ENCODE measurements at places on chromosomes 5 and 9.

DNA sequence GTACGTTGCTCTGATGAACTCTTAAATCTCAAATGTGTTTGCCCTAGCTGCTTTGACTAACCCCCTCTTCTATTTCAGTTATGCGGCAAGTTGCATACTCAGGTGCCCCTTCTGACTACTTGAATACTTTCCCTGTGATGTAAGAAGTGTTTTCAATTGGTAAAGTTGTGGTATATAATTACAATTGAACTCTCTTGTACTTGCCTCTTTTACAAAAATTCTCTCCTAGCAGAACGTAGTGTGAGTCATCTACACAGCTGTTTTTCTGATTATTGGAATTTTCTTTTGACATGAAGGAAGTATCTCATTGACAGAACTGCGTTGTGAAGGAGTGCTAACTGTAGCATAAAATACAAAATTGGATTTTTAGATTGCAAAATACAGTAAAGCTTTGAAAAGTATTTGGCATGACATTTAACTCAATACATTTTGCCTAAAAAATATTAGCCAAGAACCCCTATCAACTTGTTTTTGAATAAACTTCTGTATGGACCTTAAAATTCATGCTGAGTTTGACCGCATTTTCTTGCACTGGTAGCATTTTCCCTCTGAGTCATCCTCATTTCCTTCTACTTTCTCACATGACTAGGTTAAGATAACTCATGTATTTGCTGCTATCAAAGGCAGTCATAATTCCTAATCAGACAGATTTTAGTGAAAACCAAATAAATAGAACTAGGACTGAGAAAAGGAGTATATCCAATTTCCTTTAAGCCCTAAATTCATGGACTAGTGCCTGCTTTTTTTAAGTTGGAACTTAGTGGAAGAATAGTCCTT, 6.3 kb downstream of the CRHBP start:
- DNase-seq = peak; percentile 19

GRCh38 chr5:13187186-13187585, 757.3 kb downstream of the DNAH5 start:
- DNase-seq = no peak

GRCh38 chr5:37975531-37975930, 135.7 kb upstream of the GDNF start:
- DNase-seq = peak; percentile 54

DNA sequence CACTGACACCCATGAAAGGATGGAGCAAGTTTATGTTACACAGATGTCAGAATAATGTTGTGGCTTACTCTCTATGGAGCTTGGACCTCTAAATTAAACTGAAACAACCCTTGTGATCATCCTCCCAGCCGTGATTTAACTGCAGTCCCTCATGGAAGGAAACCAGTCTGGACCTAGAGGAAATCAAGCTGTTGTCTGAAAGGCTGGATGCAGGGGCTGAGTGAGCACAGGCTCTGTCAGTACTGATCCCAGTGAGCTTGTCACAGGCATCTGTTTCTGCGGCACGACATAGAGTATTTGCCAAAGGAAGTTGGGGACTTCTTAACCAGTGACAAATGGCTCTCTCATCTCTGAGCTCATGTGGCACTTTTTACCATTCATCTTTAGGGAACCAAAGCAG, 282.9 kb upstream of the MAP3K1 start:
- no peak for DNase-seq

DNA sequence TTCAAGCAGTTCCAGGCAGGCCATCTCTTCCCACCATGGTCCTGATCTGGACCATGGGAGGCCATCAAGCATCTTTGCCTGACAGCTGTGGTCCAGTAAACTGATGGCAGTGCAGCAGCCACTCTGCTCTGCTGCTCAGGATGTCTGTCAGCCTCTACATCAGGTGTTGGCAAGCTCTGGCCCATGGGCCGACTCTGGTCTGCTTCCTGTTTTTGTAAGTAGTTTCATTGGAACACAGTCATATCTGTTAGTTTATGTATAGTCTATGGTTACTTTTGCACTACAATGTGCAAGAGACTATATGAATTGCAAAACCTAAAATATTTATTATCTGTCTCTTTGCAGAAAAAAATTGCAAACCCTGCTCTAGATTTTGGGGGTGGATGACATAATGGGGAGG, 225.0 kb downstream of the KCTD16 start:
- no peak for DNase-seq

DNA sequence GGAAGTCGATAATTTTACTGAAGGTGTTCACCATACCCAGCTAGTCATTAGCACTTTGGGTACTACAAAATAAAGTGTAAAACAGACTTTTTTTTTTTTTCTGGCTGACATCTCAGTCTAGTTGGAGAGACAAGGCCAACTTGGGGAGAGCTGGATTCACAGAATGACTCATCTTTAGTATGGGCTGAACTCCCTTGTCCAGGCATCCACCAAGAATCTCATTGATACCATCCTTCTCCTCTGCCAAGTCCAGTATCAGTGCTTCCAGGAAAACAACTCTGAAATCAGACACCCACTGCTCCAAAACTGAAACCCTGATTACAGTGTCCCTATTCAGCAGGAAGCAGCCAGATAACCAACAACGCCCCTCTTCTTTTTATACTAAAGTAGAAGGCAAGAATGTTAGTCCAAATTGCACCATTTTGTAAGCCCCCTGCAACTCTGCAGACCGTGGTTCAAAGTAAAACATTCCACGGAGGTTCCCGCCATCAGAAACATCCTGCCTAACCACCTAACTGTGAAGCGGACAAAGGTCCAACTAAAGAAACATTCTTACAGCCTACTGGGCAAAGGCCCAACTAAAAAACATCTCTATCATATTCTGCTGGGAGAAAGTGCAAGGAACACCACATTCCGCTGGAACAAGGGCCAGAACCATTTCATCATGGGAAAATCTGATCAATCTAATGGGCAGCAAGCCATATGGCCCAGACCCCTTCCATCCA, 728.2 kb downstream of the BRINP1 start:
- no peak for DNase-seq

GRCh38 chr5:151115272-151115905, 34.6 kb upstream of the TNIP1 start:
- DNase-seq = peak; percentile 86

- DNase-seq = no peak
Measured at GRCh38 chr5:16291474-16291873, 111.9 kb upstream of the MARCHF11 start.

- no peak for DNase-seq
Measured at GRCh38 chr5:66346869-66347268, 202.8 kb downstream of the SREK1 start.

DNA sequence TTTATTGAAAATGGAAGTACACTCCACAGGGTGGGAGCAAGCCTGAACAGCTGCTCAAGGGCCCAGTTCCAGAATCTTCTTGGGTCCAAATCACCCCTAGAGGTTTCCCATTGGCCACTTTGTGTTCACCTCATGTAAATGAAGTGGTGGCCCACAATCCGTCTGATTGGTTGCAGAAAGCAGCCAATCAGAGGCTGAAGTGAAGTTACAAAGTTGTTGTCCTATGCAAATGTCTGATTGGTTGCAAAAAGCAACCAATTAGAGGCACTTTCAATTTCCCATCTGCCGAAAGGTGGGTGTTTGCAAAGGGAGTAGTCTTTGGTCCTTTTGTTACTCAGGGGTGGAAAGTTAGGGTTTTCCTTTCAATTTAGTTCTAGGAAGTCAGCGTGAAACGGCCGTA, 8.8 kb downstream of the TMEM171 start:
- no peak for DNase-seq

DNA sequence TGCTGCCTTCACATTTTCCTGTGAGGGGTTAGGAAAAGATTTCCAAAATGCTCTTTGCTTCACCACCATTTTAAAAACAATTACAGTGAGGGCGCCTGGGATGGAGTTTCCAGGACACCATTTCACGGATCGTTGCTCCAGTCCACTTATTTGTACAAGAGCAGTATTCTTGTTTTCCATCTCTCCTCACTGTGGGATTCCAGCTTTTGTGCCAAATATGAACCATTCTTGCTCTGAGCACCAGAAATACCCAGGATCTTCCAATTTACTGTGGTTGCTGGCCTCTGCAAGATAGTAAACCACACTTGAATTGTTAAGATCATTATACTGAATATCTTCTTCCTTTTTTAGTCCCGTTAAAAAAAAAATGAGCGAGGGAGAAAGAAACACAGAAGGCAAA, 899.5 kb downstream of the TLE1 start:
- no peak for DNase-seq

- DNase-seq = peak; percentile 26
Measured at GRCh38 chr9:21964925-21965385, 29.2 kb downstream of the CDKN2A start.

DNA sequence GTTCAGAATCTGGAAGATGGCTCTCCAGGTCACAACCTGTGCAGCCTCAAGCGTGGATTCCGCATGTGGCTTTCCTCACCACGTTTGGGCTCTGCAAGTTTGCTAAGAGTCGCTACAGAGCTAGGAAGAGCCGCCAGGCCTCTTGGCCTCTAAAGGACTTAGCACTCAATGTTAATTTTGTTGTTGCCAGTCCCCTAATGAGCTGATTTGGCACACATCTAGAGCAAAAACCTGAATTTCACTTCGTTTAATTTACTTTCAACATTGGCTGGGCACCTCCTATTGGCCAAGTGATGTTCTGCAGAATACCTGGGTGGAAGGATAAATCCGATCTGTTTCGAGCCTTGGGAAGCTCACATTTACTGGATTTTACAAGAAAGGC, 65.8 kb upstream of the UNC5A start:
- no peak for DNase-seq

DNA sequence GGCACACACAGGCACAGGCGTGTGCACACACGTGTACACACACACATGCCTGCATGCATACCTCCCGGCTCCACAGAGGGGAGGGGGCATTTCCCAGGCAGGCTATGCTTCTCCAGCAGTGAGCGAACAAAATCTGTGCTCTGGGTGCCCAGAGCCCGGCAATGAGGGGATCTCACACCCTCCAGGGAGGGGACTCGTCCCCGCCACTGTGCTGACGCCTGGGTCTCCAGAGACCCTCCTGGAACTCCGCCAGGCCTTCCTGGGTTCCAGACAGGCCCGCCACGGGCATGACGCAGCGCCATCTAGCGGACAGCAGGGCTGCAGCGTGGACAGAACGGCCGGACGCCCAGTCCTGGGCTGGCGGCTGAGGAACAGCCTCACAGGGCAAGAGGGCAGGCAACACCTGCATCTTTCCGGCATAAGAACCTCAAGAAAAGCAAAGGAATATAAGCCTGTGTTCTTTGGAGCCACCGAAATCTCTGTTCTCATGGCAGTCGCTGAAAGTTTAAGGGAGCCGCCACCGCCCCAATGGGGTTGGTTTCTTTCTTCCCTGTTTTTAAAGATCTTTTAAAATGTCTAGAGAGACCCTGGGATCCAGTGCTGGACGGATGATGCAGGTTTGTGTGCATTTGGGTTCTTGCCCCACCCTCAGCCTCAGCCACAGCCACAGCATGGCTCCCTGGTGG, 135.6 kb upstream of the PPP1R26 start:
- peak; percentile 63 for DNase-seq

DNA sequence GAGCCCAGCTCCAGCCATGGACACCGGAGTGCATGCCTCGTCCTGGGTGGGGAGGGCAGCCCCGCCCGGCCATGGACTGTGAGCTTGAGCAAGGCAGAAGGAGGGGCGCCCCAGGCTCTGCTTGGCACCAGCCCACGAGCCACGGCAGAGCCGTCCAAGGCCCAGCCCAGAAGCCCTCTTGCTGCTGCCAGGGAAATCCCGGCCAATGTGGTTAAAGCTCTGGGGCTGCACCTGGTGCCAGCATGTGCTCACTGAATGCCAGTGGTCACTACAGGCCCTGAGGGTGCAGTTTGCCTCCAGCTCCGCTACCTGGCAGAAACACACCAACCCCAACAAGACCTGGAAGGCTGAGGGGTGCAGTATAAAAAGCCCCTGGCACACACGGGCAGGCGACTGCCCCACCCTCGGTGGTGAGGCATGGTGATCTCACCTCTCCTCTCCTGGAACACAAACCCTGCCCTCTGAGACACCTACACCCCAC, 11.8 kb downstream of the BRD3 start:
- peak; percentile 90 for DNase-seq

- peak; percentile 64 for DNase-seq
Measured at GRCh38 chr5:77852514-77853352, 76.6 kb upstream of the TBCA start.

DNA sequence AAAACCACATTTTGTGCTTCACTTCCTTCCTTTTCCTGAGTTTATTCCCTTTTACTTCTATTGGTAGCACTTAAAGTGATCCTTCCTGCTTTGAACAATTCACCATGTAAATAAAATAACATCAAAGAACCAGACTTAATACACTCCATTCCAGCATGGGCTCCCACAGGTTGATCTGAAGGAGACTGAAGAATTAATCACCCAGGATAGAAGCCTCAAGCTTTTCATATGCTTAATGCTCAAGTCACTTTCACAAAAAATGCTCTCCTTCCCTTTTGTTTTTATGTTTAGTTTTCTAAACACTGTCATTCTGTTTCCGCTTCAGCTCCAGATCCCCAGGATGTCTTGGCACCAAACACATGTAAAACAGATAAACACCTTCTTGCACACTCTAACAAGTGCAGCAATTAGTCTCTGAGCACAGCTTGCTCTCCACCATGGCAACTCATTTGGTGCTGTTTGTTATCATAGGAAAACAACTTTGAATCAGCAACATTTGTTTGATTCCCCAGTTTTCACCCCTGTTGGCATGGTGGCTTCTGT, 37.0 kb downstream of the DMRTA1 start:
- no peak for DNase-seq

DNA sequence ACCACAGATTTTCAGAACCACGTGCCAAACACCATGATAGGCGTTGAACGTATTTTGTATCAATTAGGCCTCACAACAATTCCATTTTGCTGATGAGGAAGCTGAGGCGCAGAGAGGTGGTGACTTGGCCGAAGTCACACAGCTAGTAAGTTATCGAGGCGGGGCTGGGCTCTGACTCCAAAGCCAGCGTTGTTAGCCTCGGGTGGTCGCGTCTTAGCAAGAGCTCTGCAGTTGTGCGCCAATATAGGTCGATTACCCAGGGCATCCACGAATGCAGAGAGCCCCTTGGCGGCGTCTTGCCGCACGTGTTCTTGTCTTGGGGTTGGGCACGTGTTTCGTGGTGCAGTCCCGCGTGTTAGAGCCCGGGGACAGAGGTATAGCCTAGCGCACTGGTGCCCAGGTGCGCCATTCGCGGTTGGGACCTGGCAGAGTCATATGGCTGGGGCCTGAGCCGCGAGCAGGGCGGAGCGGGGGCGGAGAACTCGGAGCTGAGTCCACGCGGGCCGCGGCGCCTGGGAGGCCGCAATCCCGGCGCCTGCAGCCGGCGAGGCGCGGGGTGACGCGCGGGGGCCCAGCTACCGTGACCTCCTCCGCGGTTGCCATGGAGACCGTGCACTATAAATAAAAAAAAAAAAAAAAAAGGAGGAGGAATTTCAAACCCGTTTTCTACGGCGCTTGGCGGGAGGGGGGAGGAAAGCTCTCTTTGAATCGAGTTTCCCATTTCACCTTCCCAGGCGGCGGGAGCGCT, 62.3 kb downstream of the CXXC5 start:
- DNase-seq = peak; percentile 73

DNA sequence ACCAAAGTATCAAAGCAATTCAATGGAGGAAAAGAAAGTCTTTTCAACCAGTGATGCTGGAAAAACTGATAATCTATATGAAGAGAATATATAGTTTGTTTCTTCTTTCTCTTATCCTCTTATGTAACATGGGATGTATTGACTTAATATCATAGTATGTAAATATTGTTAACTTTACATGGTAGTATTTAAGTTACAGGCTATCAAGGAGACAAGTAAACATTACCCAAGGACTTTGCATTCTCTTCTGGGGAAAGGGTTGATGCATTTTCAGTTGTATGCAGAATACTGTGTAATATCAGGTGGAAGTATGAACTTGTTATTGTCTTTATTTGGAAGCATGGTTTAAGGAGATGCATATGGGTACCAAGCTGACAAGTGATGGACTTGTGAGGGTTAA, 9.1 kb upstream of the ARHGEF37 start:
- DNase-seq = no peak

GRCh38 chr5:179307931-179308471, 37.3 kb downstream of the ADAMTS2 start:
- DNase-seq = no peak
